ENCODE measurements at places on chromosomes 2 and 18.

- DNase-seq = no peak
Observed at GRCh38 chr2:105795575-105795934, 50.8 kb downstream of the NCK2 start.

- no peak for DNase-seq
Observed at GRCh38 chr2:105604938-105605337, 139.8 kb upstream of the NCK2 start.

- DNase-seq = no peak
Observed at GRCh38 chr2:7017671-7018281, 100.6 kb downstream of the RNF144A start.

GRCh38 chr2:98747888-98748287 is 17.0 kb upstream of the MGAT4A start:
- DNase-seq = no peak

DNA sequence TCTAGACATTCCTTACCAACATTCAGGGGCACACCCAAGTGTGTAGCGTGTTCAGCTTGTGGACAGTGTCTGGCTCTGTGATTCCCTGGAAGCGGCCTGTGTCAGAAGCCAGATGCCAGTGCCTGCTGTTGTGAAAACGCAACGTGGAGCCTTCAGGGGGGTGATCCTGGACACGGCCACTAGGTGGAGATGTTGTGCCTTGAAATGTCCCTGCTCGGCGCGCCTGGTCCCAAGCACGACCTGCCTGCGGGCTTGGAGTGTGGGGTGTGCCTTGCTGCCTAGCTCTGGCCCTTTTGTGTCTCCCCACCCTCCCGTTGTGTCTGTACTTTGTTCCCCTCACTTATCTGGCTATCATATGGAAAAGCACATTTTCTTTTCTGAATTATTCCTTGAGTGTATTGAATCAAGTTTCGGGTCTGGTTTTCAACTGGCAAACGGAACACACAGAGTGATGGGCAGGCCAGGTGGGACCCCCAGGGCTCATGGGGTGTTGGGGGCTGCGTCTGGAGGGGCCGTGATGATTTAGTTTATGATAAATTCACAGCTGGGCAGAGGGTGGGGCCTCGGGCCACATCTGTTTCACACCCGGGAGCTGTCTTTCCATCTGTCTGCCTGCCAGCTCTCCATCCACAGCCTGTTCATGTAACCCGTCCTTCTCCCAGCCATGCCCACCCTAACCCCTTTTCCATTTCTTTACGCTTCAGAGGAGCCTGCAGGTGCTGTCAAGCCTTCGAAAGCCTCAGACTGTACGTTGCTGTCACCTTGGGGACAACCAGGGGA is 95.5 kb downstream of the DYSF start:
- DNase-seq = no peak

- DNase-seq = no peak
Observed at GRCh38 chr2:150142561-150142960, 344.9 kb downstream of the RND3 start.

- DNase-seq = no peak
Observed at GRCh38 chr2:216671081-216671411, 24.3 kb downstream of the IGFBP5 start.

- DNase-seq = no peak
Observed at GRCh38 chr2:46134531-46135227, 162.5 kb upstream of the EPAS1 start.

GRCh38 chr18:48109961-48110493 is 179.6 kb upstream of the SMAD2 start:
- no peak for DNase-seq

GRCh38 chr2:230097841-230098240 is 29.1 kb upstream of the SLC16A14 start:
- no peak for DNase-seq

- DNase-seq = no peak
Observed at GRCh38 chr2:207164006-207164831, 1.5 kb downstream of the KLF7 start.

DNA sequence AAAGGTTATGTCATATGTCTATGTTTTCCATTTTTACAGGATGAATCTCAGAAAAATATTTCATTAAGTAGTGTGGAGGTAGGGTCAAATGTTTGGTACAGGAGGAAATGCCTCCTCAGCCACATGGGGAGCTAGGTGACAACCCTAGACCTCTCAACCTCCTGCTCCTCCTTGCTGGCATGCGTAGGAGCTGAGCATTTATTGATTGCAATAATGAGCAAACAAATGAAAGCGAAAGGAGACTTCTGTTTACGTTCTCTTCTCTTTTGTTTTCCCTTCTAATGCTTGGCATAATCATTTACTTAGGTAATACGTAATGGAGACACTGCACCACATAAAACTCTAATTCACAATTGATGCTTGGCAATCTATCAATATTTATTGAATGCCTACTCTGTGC is 95.1 kb upstream of the CCBE1 start:
- no peak for DNase-seq

DNA sequence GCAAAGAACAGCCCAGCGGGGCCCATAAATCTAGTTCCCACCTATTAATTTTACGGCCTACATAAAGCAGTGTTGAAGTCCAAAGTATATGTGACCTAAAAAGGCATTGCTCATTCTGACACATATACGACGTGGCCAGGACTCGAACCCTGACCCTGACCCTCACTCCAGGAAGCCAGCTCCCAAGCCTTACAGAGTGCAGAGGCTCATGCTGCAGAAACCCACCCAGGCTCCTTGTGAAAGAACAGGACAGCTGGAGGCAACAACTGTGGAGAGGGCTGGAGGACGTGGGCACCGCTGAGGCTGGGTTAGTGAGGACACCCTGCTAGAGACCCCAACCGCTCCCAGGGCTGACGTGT is 221.6 kb downstream of the CYP26B1 start:
- no peak for DNase-seq

- no peak for DNase-seq
Observed at GRCh38 chr18:34590503-34590902, 119.6 kb upstream of the DTNA start.

DNA sequence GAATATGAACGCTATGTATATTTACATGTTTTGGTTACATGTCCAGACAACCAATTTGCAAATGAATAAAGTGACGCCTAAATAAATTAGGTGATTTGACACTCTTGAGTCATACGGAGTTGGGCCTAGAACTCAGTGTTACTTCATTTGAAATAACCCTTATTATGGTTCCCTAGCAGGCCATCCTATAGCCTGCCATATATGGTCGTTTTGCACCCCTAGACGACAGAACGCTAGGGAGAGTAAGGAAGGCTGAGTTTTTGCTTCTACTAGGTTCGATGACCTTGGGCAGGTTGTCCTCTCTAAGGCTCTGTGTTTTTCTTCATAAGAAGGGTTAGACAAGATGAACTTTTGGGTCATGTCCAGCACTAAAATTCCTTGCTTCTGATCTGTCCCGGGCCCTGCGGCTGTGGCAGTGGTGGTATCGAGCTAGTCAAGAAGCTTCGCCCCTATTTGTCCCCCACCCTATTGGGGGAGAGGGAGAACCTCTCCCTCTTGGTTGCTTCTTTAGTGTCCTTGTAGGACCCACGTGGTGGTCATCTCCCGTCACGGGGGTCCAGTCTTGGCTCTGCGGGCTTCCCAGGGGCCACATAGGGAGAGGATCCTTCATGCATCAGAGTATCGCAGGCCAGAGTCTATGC is 574 bp upstream of the EML4 start:
- DNase-seq = no peak

Measured in AG04450 (cell line).